ENCODE measurements at places on chromosomes 5 and 9.

GRCh38 chr5:76789991-76790581 lies 28.7 kb upstream of the F2RL1 start:
- DNase-seq, result no peak

- peak; percentile 12 for DNase-seq
Observed at GRCh38 chr5:157511651-157512644, 51.9 kb downstream of the NIPAL4 start.

- peak; percentile 15 for DNase-seq
Observed at GRCh38 chr5:82183828-82184227, 94.3 kb downstream of the RPS23 start.

DNA sequence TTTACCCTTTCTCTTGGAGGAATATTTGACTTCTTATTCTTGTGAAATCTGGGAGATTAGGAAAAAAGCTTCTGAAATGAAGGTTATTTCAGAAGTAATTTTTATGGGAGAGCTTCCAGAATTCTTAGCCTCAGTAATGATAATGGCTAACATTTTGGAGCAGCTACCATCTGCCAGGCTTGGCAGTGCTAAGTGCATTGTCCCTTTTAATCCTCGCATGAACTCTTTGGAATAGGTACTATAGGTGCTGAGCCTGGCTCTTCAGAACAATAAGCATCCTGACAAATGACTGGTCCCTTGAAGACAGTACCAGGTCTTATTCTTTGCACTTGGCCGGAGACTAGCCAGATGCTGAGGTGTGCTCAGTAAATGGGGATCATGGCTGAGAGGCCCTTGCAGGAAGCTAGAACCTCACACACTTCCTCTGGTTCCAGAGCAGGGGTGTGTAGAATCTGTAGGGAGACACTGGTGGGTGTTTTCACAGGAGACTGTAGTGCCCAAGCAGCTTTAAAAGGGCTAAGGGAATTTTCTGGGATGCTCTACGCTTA lies 90.7 kb downstream of the RCL1 start:
- no peak for DNase-seq

Measured in OCI-M1 (cell line).